Astrocyte of the spinal cord (primary cell): ENCODE measurements at places on chromosomes 4 and X.

GRCh38 chrX:113539599-113540356 is 699.1 kb upstream of the AMOT start:
- no peak for DNase-seq

DNA sequence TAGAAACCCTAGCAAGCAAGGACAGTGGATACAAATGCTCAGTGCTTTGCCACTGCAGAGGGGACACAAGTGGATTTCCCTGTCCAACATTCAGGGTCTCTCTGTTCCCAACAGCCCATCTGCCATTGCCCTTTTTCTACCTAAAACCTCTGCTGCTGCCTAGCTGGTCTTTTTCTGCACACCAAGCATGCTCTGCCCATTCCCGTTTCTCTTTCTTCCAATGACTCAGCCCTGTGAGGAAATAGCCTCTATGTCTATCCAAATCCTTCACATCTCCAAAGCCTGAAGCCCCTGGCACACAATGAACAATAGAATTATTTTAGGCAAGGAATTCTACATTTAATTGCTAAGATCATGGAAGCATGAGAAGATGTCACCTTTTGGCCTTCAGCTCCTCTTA is 5.7 kb upstream of the AMELX start:
- no peak for DNase-seq

GRCh38 chr4:929096-929765 is 2.9 kb downstream of the GAK start:
- DNase-seq: no peak

GRCh38 chr4:61648264-61648663 is 448.1 kb downstream of the ADGRL3 start:
- no peak for DNase-seq

GRCh38 chr4:146059151-146059550 is 116.4 kb upstream of the LSM6 start:
- DNase-seq: no peak

- no peak for DNase-seq
Measured at GRCh38 chr4:147139455-147140198, 194.0 kb upstream of the TTC29 start.

GRCh38 chrX:44012484-44013096 is 39.4 kb upstream of the NDP start:
- peak; percentile 77 for DNase-seq

DNA sequence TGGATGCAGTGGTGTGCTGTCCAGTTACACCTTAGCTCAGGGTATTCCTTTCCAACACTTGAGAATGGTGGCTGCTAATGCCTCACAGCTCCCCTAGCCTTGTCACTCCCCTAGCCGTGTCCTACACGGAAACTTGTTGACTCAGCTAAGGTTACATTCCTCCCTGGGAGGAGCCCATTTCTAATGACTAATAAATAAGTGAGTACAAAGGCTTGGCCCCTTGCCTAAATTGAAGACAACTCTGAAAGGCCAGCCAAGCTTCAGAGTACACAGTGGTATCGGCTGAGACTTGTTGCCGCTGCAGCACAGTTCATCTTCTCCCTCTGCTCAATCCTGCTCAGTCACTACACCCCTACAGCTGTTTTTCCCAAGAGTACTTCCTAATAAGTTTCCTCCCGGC is 21.2 kb upstream of the SLC25A31 start:
- peak; percentile 85 for DNase-seq

DNA sequence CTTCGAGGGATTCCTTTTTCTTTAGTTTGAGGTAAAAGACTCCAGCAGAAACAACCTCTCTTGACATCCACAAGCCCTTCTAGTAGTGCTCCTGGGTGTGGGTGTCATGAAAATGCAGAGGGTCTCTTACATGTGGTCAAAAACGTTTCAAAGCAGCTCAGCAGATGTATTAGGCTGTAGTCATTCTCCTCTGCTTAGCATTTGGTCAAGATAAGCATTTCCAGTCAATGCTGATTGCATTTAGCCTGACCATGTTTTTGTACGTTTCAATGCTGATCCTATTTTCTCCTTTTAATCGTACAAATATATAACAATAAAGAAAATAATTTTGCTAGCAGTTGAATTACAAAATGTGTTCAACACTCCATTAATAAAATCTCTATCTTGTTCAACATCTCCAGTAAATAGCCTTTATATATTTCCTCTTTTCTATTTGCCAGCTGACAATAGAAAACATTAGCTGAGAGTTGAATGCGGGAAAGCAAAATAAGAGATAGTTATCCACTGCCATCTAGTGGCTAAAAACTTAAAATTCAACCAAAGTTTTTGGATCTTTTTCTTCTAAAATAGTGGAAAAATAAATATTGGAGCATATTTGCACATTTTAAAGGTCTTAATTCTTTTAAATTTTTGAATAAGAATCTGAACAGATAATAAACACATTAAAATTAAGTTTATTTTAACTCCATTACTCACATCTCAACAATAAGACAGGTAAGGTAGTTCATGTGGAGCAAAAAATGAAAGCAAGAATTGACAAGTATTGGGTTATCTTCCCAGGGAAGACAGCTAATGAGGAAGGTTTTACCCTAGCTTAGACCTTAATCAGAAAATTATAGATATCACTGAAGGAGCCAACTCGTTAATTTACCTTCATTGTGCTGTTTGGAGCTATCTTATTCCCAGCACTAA is 15.2 kb upstream of the PACRGL start:
- DNase-seq: peak; percentile 29

DNA sequence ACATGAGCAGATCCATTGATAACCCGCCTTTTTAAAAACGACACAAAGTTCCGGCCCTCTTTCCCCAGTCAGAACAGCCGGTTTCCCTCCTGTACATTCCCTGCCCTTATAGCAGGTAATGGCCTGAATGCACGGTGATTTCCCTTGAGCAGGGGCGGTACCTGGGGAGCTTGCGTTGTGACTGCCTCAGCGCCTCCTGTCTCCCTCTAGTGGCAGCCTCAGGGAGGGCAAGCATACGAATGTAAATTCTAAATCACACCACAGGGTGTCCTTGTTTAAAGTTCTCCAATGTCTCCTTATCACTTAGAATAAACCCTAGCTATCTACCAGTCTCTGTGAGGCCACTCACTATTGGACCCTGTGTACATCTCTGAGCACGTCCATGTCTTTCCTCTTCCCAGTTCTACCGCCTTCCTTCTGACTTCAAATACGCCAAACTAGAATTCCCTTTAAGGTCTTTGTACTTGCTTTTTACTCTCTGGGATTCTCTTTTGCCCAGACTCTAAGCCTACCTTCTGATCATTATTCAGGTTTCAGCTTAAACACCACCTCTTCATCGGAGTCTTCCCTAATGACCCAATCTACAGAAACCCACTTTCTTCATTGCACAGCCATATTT is 18.4 kb upstream of the LDB2 start:
- DNase-seq: peak; percentile 16

- DNase-seq: no peak
Measured at GRCh38 chrX:140132937-140133336, 167.6 kb upstream of the CXorf66 start.

- peak; percentile 92 for DNase-seq
Measured at GRCh38 chr4:86927843-86928395, 6.9 kb upstream of the AFF1 start.
